ENCODE measurements at places on chromosomes 6 and 20.

DNA sequence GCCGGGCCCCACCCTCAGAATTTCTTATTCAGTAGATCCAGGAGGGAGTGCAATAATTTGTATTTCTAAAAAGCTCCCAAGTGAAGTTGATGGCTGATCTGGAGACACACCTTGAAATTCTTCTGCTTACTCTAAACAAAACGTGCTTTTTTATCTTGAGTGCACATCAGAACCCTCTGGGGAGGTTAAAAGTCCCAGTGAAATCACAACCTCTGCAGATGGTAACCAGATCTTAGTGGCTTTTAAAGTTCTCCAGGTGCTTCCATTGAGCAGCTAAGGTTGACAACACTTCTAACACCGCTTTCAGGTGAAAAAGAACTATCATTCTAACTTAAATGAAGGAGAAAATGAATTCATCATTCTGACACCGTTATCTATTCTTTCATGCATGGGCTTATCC is 45.6 kb upstream of the ESR1 start:
- no peak for DNase-seq

- DNase-seq = no peak
These were observed 33.6 kb downstream of the COL20A1 start for GRCh38 chr20:63326314-63327230.

DNA sequence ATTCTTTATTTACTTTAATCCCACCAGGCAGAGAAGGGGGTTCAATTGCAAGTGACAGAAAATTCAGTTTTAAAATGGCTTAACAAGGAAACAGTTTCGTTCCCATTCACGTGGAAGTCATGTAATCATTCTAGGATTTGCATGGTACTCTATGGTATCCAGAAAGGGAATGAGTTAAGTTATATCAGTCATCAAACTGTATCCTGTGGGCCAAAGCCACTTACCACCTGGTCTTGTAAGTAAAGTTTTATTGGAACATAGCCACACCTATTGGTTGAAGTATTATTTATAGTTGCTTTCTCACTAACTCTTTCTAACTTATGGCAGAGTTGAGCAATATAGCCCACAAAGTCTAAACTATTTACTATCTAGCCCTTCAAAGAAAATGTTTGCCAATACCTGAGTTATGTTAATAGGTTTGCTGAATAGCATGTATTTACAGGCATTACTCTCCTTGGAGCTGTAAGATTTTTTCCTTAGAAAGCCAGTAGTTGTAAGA is 10.2 kb upstream of the MMS22L start:
- no peak for DNase-seq

DNA sequence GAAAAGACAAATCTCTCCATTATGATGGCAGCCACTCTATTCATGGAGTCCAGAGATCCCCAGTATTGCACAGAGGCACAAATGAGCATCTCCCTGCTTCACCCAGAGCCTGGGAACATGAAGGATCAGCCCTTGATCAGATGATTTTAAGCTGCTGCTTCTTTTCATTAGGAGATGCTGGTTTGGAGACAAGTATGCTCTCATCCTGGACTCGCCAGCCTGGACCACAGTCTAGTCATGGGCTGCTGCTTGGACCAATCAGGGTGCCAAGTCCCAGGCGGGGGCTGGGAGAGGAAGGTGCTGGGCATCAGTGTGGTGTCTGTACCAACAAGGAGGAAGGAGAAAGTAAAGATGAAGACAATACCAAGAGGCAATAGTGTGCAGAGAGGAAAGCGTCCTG is 195.7 kb upstream of the FOXQ1 start:
- no peak for DNase-seq

DNA sequence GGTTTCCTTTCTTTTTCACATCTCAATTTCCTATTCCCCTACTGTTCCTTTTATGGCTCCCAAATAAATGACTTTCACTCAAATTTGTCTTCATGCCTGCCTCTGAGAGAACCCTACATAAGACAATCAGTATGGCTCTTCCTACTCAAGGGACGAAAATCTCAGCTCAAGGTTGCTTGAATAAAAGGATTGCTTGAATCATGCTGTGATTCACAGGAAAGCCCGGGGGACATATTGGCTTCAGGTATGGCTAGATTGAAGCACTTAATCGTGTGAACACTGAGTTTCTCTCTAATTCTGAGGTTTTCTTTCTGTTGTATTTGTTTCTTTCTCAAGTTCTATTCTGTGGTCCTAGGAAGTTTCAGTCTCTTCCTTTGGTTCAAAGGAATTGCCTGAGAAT is 140.3 kb upstream of the SULF2 start:
- no peak for DNase-seq

DNA sequence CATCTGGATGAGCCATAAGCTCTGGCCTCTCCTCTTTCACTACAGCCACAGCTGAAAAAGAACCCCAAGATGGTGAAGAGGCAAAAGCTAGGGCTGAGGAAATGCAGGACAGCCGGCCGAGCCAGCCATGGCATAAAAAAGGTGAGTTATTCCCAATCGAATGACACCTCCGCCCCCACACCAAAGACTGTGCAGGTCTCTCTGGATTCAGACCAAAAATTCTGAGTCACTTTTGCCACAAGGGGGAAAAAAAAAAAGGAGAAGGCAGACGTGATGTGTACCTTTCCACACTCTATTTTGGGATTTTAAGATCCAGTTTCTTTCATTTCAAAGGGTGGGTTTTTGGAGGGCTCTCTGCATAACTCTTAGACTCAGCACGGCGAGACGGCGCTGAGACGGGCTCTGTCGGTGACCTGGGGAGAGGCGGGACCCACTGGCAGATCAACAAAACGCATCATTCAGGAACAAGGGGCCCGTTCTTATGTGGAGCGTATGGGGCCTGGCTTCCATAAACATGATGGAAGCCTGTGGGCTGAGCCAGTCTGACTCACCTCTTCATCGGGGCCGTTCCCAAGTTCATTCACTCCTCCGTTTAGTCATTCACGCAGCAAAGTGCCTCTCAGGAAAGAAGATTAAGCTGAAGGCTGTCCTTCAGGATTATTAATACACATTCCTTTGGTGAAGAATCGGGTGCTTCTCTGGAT is 54.8 kb downstream of the NFATC2 start:
- peak; percentile 40 for DNase-seq

DNA sequence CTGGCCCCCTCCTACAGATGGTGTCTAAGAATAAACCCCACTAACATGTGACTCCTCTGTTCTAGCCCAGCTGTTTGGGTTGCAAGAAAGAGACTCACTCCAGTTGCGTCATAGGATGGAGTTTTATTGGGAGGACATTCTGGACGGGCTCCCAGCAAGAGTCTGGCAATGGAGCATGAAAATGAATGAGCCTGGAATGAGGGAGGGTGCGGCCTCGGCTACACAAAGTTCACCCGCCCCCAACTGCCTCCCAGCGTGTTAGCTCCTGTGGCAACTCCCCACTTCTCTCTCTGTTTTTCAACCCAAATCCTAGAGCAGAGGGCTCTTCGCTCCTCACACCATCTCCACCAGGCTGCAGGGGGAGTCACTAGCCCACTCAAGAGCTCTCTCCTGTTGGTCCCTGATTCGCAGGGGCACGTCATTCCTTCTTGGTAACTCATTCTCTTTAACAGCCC is 5.1 kb upstream of the ADAM33 start:
- peak; percentile 89 for DNase-seq

GRCh38 chr6:61887423-61887822 is 398.6 kb downstream of the KHDRBS2 start:
- DNase-seq = no peak

GRCh38 chr6:133393891-133394290 is 152.7 kb downstream of the EYA4 start:
- no peak for DNase-seq

- no peak for DNase-seq
These were observed 27.5 kb downstream of the SERPINB9 start for GRCh38 chr6:2875359-2876191.

DNA sequence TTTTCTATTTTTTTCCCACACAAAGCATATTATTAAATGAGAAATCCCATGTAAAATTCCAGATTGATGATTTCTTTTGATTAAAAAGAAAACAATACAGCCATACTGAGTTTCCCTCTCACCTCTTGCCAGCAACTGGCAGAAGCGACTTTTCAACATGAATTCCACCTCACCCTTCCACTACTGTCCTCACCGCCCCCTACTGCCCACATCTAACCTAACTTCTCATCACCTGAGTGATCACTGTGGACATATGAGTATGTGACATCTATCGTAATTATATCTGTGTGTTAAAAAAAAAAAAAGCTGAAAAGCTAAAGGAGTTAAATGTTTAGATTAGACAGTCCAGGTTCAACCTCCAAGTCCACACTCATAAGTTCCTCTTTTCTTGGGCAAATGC is 528.6 kb downstream of the PRKN start:
- DNase-seq = no peak

DNA sequence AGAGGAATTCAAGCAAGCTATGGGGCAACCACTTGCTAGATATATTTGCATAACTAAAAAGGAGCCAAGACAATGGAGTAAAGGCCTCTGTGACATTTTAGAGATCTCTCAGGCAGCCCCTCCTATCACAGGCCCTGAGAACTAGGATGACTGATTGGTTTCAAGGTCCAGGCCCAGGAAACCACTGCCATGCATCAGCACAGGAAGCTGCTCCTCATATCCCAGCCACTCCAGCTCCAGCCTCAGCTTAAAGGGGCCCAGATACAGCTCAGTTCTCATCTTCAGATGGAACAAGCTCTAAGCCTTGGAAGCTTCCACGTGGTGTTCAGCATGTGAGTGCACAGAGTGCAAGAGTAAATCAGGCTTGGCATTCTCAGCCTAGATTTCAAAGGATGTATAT is 21.1 kb upstream of the THBS2 start:
- no peak for DNase-seq

DNA sequence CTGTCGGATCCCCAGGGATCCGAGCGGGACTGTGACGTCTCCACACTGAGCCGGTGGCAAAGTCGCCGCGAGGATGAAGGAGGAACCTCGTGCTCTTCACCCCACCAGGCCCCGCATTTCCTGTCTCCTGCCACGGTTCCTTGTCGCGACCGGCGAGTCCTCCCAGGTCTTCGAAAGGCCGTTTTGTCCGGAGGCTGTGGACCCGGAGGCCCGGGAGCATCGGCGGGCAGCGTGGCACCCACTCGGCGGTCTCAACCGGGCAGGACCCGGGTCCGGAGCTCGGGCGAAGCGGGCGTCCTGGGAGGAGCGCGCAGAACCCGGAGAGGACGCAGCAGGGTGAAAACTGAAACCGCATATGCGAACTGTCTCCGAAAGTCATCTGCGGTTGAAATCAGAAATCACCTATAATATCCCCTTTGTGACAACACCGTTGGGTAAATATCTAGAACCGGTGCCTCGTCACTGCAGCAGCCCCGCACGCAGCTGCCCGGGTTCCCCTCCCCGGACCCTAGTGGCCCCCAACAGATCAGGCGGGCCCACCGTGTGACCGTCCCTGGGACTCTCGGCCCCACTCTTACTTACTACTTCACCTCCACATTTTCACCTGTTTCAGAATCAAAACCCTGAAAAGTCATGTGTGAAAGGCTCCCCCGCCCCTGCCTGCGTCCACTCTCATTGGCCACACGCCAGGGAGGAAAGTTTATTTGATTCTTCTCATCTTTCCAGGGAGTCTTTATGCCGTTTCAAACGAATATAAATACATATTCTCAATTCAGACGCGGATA is 3.1 kb upstream of the ULBP2 start:
- no peak for DNase-seq

DNA sequence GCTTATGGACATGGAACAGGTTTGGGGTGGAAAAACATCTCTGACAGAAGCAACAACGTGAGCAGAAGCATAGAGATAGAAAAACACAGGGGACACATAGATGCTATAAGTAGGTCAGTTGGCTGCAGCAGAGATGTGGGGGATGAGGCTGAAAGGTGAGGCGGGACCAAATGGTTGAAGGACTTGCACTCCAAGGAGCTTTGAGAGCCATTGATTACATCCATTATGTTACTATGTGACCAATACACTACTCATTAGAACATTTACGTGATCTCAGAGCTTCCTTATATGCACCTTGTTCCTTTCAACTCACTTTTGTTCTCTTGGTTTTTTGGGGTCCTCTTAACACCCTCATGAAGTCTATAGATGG is 47.9 kb upstream of the TTPAL start:
- DNase-seq = no peak

GRCh38 chr6:139568956-139569538 is 194.6 kb upstream of the CITED2 start:
- DNase-seq = no peak

GRCh38 chr6:166419286-166419685 is 36.5 kb upstream of the MPC1 start:
- no peak for DNase-seq

DNA sequence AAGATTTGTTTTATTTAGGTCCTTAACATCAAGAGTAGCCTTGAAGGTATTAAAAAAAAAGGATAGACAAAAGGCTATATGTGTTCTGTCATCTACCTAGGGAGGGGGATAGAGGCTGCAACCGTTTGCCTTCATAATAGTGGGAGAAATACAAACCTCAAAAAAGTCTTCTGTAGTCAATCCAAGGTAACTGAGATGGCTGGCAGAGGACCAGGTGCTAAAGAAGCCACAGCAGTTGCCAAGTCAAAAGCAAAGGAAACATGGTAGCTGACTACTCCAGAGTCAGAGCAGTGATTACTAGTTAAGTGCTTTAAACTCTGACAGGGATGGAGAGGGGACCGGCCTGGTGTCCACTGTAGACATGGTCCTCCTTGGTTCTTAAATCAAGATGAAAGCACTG is 249.4 kb downstream of the PTPRK start:
- no peak for DNase-seq

DNA sequence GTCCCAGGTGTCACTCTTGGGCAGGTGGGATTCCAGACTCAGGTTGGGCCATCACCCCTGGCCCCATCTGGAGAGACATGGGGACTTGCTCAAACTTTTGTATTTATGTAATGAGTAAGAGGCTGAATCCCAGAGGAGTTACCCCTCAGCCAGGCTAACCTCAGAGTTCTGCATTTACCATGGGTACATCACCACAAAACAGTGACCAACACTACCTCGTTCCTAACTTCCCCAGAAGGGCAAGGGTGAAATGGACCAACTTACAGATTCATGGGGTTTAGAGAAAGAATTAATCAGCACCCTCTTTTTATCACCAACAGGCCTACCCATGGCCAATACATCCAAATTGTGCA is 259.9 kb upstream of the MARCKS start:
- DNase-seq = no peak

- no peak for DNase-seq
These were observed 59.5 kb downstream of the NINL start for GRCh38 chr20:25525867-25526266.

- no peak for DNase-seq
These were observed 17.4 kb upstream of the CSE1L start for GRCh38 chr20:49028684-49029083.

- no peak for DNase-seq
These were observed 78.2 kb upstream of the EEF1E1 start for GRCh38 chr6:8180327-8181159.

DNA sequence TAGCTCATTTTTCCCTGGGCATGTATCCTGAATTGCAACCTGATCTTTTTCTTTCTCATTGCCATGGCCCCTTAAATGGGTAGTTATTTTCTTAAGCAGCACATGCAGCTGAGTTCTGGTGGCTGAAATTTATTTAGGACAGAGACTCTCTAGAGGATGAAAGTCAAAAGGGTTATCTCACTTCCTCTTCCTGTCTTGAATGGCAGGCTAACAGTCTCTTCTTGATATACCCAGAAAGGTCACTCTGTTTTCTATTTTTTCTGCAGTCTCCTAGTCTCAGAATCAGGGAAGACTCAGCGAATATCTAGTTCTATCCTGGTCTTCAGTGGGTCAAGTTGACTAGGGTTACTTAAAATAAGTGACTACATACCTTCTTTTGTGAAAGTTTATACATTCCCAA is 243.3 kb downstream of the EPHA7 start:
- DNase-seq = no peak

- DNase-seq = no peak
These were observed 137.3 kb downstream of the HDGFL1 start for GRCh38 chr6:22706651-22707050.

All from posterior cingulate gyrus (tissue), 11 donors.